NCI-H2029 treated with DMSO at 0.1 percent for 48 hours (cell line): ENCODE measurements at places on chromosomes 13 and 19.

GRCh38 chr13:39311619-39312018, 273.4 kb downstream of the NHLRC3 start:
- DNase-seq = no peak

- DNase-seq = no peak
Observed at GRCh38 chr13:106500445-106500844, 35.0 kb downstream of the EFNB2 start.

- no peak for DNase-seq
Observed at GRCh38 chr19:3458229-3459088, 21.9 kb downstream of the SMIM24 start.

- DNase-seq = no peak
Observed at GRCh38 chr19:57867868-57868492, 18.3 kb downstream of the ZNF587 start.

GRCh38 chr13:75908141-75908540, 272.0 kb downstream of the LMO7 start:
- DNase-seq = no peak

DNA sequence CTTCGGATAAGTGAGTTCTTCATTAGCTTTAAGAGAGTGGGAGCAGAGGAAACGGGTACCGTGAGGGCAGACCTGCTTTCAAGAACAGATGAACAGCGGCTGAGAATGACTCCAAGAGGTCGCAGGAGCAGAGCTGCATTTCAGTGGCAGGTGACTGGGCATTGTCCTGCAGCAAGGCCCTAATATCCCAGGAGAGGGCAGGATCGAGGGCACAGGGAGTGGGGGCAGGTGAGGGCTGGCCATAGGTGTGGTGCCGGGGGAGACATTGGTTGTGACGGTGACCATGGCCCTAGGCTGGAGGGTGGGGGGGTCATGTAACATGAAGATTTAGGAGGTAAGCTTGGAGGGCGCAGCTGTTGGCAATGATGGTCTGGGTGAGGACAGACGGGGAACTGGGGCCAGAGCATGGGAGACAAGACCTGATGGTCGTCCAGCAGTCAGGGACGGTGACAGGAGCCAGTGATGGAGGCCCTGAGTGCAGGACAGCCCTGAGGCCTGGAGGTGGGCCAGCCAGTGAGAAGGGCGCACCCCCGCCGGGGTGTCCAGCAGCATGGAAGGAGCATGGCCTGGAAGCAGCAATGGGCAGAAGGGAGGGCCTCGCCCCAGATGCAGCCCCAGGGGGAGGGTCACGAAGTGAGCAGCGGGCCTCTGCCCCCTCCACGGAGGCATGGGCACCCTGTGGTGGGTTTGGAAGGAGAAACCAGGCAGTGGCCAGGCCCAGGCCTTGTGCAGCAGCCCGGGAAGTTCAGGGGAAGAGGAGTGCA, 29.2 kb upstream of the LAMP1 start:
- DNase-seq = no peak

DNA sequence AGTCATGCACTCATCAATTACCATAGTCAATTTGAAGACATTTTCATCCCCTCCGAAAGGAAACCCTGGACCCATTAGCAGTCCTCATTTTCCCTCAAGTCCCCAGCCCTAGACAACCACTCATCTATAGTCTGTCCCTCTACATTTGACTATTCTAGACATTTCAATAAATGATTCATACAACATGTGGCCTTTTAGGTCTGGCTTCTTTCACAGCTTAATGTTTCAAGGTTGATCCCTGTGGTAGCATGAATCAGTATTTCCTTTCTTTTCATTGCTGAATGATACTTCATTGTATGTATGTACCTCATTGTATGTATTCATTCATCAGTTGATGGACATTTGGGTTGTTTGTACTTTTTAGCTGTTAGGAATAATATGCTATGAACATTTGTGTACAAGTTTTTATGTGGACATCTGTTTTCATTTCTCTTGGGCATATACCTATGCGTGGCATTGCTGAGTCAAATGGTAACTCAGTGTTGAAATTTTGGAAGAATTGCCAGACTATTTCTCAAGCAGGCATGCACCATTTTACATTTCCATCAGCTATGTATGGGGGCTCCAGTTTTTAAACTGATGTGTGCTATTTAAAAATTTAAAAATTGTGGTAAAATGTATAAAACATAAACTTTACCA, 18.4 kb downstream of the SPATA13 start:
- DNase-seq = no peak

DNA sequence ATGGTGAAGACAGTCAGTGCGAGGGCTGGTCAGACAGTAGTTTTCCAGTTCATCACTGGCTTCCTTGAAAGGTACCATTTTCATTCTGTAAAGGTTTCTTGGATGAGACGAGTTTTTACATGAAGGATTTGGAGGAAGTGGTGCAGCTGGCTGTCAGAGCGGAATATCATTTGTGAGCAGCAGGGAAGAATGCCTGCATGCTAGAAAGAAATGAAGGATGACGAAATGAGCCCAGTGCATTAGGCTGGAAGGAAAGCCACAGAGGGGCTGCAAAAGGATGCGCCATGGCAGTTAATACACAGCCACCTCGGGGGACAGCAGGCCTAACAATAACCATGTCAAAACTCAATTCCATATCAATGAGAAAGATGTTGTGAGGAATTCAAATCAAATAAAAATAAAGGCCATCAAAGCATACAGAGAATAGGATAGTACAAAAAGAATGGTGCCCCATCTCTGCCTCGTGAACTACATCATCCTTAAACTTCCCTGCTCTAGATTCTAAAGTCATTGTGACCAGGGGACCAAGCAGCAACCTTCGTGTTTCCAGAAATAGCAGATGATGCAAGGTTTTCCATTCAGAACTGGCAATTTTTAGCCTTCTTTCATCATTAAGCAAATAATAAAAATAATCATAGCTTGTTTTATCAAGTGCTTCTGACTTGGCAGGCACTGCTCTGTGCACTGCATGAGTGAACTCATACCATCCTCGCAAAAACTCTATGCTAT, 504.2 kb downstream of the RFC3 start:
- no peak for DNase-seq

GRCh38 chr19:4969292-4969771, 419 bp downstream of the KDM4B start:
- DNase-seq = no peak

GRCh38 chr19:35461060-35461459, 13.0 kb downstream of the FFAR2 start:
- DNase-seq = peak; percentile 26

DNA sequence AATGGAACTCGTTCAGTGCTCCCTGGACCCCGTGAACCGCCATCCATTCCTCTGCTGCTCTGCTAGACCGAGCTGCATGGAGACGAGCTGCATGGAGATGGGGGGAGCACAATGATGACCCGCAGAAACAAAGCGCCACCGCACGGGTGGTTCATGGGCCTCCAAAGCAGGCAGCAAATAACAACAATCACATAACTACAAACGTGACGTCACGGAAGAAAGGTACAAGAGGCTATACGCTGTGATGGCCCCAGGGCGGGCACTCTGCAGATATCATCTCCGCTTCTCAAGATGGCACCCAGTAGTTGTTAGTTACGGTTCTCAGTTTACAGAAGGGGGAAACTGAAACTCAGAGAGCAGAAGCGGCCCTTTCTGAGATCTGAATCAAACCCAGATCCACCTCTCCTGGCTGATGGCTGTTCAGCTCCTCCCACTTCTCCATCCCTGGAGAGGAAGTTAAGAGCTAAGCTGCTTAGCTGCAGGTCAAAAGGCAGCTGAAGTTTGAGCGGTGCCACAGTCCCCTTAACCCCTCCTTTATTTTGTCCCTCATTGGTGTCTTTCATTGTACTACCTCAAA, 1.7 kb downstream of the ATP13A1 start:
- DNase-seq = no peak

- DNase-seq = no peak
Observed at GRCh38 chr13:47826471-47826870, 174.6 kb downstream of the SUCLA2 start.

DNA sequence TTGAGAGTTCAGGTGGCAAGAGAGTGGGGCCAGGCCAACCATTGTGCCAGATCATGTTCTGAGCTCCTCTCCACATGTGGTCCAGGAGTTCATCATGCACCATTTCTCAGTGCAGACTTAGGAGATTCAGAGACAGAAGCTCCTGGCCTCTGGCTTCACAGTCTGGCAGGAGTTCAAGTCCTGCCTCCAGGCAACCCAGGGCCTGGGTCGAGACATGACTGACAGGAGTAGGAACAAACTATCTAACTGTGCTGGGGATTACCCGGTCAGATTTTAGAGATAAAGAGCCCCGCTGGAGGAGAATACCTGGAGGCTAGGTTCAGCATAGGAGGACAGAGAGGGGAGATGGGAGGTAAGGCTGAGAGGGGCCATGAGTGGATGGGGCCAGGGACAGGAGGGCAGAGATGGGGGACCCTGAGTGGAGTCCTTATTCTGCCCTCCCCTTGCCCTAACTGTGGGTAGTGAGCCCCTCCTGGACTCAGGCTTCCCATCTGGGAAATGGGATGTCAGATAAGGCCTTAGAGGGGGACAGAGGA, 906 bp upstream of the CYP4F11 start:
- DNase-seq = peak; percentile 13

- DNase-seq = no peak
Observed at GRCh38 chr19:45905011-45905410, 2.6 kb upstream of the MYPOP start.

GRCh38 chr13:30963791-30964190, 31.3 kb downstream of the TEX26 start:
- DNase-seq = no peak

DNA sequence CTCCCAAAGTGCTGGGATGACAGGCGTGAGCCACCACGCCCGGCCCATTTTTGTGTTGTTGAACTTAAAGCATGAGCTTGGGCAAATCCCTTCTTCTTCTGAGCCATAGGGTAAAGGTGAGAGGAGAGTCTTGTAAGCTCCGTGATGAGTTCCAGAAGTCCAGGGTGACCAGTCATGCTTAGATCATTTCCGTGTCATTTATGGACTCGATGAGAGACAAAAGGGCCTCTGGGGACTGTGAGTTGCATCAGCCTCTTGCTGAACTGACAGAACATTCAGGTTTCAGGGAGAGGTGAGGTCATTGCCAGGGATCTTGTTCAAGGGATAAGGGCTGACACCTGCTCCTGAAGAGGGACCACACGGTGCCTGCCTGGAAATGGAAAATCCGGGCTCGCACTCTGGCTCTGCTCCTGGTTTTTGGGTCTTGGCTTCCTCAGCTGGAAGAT, 53.6 kb downstream of the GADD45B start:
- DNase-seq = peak; percentile 84
